ENCODE measurements at places on chromosomes 4 and X.
A peak's percentile ranks its signal among the peaks of the same experiment; 100 is the strongest.

- DNase-seq, result no peak
Observed at GRCh38 chr4:76948443-76949275, 893 bp upstream of the SEPTIN11 start.

DNA sequence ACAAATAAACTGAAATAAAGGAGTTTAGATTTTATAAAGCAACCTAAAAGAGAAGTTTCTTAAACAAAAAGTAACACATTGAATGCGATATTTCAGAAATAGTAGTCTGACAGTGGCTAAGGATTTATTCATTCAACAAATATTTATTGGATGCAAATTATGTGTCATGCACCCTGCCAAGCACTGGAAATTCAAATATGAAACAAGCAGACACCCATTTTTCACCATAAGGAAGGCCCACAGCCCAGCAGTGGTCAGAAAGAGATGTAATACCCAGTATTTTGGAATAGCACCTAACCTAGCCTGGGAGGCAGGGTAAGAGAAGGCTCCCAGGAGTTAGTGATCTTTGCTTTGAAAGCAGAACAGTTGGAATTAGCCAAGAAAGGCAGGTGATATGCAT is 855.1 kb upstream of the TENM3 start:
- no peak for DNase-seq

DNA sequence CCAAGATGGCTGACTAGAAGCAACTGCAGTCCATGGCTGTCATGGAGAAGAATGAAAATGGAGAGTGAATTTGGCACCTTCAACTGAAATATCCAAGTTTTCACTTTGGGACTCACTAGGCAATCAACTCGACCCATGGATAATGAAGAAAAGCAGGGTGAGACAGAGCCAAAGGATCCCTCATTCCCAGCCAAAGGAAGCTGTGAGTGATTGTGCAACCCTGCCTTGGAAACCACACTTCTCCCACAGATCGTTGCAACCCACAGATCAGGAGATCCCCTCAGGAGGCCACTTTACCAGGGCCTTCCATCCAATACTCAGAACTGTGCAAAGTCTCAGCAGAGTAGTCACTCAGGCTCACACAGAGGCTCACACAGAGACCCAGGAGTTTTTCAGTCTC is 4.5 kb downstream of the CFAP299 start:
- no peak for DNase-seq

- no peak for DNase-seq
Observed at GRCh38 chrX:50813843-50814661, at the start of gene SHROOM4. SHROOM4 (minus strand) TSS chrX:50814194; CDS start chrX:50814018, 176 bp downstream.

DNA sequence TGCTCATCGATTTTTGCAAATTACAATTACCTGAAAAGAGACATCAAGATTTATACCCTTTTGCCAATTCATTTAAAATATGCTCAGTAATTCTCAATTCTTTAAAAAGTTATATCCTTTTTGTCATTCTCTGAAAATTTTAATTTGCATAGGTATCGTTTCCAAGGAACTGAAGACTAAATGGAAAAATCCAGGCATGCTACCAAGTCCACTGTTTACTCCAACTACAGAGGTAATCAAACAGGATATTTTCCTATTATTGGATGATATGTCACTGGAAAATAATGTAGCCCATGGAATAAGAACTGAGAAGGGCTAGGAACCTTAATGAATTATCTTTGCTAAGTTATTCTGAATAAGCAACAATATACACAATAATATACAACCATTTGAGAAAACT is 132.7 kb downstream of the THOC2 start:
- DNase-seq, result no peak

DNA sequence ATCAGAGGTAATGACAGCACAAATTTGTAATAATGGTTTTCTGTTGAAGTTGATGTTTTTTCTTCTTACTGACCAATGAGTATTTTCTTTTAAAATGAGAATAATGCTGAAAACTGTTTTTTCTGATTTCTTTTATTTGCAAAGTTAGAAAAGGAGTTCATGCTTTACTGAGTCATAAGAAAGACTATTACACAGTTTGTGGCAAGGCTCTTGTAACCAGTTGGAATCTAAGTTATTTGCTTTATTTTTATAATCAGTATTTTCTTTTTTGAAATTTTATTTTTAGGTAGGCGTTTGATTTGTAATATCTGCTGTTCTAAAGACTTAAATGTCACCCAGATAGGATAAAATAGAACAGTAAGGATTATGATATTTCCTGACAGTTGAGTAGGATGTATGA is 25.5 kb downstream of the ANAPC4 start:
- no peak for DNase-seq

- DNase-seq, result no peak
Observed at GRCh38 chr4:15031993-15032675, 29.9 kb downstream of the CPEB2 start.

DNA sequence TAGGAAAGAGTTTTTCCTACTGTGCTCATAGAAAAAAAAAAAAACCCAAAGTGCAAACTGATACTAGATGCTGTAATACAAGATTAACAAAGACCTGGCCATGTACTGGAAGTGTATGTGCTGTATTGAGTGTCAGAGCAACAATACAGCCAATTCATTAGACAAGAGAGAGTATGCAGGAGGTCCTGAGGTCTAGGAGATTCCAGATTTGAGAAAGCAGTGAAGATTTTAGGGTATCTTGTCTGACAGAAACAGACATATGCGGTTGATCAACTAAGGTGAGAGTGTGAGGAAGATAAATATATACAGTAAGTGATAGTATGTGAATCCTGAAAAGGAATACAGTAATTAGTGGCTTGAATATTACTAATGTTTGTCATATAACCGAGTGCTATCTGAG is 3.0 kb downstream of the GPR174 start:
- DNase-seq, result no peak

- DNase-seq, result no peak
Observed at GRCh38 chr4:45568694-45569093, 555.2 kb downstream of the GABRG1 start.

DNA sequence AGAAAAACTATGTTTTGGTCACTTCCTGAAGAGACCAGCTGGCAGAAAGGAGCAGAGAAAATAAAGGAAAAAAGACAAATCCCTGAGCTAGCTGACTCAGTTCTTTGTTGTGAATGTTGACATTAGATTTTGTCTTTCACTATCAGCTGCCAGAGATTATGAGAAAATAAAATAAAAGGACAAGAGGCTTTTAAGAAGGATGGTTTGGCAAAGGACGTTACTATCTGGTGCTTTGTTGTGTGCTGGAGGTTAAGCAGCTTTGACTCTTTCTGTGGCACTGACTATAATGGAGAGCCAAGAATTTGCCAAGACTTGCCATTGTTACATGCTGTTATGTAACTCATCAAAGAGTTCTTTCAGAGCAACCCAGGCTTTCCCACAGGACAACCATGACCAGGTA is 12.1 kb downstream of the ASB5 start:
- no peak for DNase-seq

- peak; percentile 3 for DNase-seq
Observed at GRCh38 chrX:129721870-129722269, 16.9 kb upstream of the XPNPEP2 start.

DNA sequence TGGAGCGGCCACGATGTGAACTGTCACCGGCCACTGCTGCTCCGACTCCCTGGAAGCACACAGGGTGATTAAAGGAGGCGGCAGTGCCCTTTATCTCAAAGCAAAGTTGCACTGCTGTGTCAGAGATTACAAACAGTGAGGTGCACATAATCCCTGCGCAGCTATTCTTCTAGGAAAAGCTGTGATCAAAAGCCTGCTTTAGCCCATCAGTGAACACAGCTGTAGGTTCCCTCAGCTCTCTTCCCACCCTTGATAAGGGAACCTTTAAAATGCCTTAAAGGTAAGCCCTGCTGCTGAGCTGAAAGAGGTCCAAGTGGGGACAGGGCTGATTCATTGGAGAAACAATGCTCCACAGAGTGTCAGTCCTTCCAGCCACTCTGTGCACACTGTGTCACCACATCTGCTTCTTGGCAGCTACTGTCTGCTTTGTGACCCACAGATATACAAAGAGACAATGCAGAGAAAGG is 127.6 kb downstream of the EIF4E start:
- no peak for DNase-seq

- no peak for DNase-seq
Observed at GRCh38 chr4:139416073-139416673, 37.7 kb upstream of the RAB33B start.

- DNase-seq, result no peak
Observed at GRCh38 chrX:132908891-132909290, 49.5 kb downstream of the HS6ST2 start.

DNA sequence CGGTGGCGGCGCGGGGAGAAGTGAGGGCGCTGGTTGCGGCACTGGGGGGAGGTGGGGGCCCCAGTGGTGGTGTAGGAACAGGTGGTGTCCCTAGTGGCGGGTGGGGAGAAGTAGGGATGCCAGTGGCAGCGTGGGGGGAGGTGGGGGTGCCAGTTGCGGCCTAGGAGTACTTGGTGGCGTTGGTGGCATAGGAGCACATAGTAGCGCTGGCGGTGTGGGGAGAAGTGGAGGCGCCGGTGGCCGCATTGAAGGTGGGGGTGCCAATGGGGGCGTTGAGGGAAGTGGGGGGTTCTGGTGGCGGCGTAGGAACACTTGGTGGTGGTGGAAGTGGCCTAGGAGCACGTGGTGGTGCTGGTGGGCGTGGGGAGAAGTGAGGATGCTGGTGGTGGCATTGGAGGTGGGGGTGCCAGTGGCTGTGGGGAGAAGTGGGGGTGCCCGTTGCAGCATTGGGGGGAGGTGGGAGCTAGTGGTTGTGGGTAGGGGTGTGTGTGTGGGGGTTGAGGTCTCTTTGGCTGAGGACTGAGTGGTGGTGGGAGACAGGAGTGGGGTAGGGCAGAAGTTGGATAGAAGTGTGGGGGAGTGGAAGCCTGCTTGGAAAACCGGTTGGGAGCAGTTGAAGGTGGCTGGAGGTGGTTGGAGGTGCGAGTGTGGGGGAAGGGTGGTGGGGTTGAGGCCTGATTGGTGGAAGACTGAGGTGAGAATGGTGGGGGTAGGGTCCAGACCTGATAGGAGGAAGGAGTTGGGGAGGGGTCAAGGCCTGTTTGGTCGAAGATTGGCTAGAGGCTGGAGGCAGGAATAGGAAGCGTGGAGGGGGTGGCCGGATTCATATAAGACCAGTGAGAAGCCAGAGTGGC is 1.1 kb downstream of the GCNA start:
- no peak for DNase-seq

GRCh38 chr4:106629268-106629625 is 260.7 kb upstream of the GIMD1 start:
- no peak for DNase-seq
